ENCODE measurements at places on chromosomes 4 and X.

DNA sequence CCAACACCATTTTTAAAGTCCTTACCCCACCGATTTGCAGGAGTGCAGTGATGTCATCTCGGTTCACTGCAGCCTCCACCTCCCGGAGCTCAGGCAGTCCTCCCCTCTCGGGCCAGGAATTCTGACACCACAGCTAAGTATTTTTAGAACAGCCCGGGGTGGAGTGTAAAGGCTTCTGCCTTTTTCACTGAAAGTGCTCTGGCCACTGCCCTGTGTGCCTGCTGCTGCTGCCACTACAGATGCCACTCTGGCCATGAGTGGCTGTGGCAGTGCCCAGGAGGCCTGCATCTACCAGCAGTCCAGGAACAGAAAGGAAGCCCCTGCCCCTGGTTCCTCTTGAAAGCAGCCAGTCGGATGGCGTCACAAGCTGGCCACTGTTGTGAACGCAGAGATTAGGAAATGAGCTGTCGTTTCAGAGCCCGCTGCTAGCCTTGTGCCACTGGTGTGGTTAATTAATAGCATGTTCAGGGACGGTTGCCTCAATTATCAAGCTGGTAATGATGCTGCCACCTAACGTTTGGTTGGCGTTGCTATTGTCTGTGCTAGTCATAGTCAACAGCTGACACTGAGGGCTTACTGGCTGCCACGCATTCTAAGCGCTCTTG, 23.6 kb upstream of the TBC1D14 start:
- no peak for DNase-seq

DNA sequence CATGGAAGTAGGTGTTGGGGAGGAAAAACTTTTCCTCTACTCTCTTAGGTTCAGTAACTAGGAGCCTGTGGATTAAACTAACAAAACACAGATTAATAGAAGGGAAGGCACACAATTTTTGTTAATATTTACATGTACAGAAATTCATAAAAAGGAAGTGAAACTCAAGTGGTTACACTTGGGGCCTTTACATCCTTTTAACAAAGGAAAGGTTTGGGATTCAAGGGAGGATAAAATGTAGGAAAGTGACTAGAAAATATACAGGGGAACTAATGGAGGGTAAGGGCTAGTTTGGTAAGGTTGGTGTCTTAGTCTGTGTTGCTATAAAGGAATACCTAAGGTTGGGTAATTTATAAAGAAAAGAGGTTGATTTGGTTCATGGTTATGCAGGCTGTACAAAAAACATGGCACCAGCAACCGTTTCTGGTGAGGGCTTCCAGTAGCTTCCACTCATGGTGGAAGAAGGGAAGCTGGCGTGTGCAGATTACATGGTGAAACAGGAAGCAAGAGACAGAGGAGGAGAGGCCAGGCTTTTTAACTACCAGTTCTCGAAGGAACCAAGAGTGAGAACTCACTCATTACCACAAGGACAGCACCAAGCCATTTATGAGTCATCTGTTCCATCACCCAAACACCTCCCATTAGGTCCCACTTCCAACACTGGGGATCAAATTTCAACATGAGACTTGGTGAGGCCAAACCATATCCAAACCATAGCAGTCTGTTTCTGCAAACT, 124.4 kb downstream of the CHRDL1 start:
- DNase-seq, result no peak

GRCh38 chr4:112523008-112523721, 7.2 kb upstream of the NEUROG2 start:
- DNase-seq, result no peak

DNA sequence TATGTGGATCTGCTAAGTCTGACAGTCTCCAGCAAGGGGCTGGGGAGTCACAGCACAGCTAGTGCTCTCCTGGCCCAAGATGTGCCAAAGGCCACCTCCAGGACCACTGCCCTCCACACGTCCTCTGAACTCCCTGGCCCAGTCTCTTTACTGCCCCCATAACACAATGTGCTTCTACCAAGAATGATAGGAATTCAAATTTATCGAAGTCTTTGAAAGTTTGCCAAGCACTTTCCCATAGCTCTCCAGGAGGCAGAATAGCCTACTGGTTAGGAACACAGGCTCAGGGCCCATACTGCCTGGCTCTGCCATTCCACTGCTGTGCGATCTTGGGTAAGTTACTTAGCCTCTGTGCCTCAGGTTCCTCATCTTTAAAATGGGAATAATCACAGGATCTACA, 86.7 kb downstream of the NHSL2 start:
- DNase-seq, result no peak

DNA sequence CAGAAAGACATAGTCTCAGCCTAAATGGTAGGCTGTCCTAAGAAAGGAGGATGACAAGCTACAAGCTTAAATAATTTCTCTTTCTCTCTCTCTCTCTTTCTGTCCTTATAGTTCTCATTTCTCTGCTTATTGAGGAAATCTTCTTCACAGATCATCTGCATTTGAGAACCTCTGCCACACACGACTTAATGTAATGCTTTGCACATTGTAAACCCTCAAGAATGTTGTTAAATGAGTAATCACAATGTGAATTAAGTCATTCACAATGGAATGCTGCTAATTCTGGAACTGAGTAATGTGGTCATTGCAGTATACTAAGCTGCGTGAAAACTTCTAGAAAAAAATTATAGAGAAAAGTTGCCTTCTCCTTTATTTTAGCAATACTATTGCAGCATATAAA, 508.9 kb upstream of the FTHL17 start:
- no peak for DNase-seq

GRCh38 chr4:9898596-9899305, 117.3 kb downstream of the DRD5 start:
- no peak for DNase-seq

- DNase-seq, result no peak
These were observed 27.4 kb downstream of the HOPX start for GRCh38 chr4:56653461-56654237.

GRCh38 chr4:87035881-87036509, 101.2 kb downstream of the AFF1 start:
- DNase-seq, result no peak

DNA sequence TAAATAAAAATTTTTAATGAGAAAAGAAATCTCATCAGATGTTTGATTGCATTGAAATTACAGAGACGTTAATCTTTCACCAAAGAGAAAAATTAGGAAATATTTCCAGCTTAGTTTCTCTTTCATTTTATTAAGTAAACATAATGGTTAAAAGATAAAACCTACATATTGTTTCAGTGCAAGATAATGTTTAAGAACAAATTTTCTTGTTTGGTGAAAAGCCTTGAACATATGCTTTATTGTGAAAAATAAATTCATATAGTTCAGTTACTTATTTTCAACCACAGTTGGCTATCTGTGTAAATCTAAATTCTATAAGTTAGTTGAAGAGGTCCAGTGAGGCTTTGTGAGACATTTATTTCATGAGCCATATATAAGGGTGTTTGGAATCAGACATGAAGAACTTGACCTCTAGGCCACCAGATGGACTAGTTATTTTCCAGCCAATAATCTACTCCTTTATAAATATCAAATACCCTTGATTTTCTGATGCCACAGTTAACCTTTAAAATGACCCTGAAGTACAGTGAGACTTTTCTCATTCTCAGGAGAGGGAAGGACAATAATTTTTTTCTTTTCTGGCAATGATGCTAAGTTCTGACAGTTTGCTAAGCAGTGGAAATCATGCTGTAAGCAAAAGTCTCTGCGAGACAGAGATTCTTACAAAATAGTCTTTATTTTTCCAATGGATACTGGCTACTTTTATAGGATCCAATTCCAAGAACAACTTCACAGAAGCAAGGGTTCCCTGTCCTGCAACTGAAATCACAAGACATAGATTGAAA, 2.5 kb downstream of the ARSJ start:
- no peak for DNase-seq

DNA sequence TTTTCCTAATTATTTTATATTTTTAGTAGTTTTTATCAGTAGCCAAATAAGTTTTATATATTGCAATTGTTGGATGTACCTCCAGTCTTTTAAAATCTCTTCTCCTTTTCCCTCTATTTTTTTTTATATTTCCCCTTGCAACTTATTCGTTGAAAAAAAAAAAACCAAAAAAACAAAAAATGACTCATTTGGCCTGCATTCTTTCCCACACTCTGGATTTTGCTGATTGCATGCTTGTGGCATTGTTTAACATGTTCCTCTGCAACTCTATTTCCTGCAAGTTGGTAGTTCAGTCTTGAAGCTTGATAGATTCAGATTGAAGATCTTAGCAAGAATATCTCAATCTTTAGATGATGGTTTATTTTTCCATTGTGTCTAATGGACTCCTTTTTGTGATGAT, 260.6 kb upstream of the BOD1L1 start:
- no peak for DNase-seq
